Stimulated activated CD4-positive, alpha-beta T cell treated with anti-CD3 and anti-CD28 coated beads, Interleukin-4, amount 100 ng/mL, for 4 hours (primary cell): ENCODE measurements at places on chromosomes 7 and 10.

DNA sequence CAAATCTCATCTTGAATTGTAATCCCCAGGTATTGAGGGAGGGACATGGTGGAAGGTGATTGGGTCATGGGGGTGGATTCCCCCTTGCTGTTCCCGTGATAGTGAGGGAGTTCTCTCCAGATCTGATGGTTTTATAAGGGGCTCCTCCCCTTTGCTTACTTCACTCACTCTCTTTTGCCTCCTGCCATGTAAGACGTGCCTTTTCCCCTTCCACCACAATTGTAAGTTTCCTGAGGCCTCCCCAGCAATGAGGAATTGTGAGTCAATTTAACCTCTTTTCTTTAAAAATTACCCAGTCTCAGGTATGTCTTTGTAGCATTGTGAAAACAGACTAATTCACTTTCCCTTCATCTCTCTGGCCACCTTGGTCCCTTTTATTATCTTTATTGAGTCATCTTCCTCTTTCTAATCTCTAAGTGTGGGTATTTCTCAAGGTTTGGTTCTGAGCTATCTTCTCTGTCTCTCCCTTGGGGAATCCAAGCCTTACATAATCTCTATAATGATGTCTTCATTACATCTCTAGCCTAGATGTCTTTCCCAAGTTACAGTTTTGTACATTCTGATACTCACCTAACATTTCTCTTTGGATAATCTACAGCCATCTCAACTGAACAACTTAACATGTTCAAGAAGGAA, 99.1 kb upstream of the JCAD start:
- DNase-seq = no peak

GRCh38 chr7:45082831-45083331, 5.9 kb downstream of the NACAD start:
- no peak for DNase-seq

GRCh38 chr7:79285756-79286155, 167.7 kb downstream of the MAGI2 start:
- no peak for DNase-seq

GRCh38 chr7:118878336-118878735, 653.8 kb downstream of the ANKRD7 start:
- no peak for DNase-seq

DNA sequence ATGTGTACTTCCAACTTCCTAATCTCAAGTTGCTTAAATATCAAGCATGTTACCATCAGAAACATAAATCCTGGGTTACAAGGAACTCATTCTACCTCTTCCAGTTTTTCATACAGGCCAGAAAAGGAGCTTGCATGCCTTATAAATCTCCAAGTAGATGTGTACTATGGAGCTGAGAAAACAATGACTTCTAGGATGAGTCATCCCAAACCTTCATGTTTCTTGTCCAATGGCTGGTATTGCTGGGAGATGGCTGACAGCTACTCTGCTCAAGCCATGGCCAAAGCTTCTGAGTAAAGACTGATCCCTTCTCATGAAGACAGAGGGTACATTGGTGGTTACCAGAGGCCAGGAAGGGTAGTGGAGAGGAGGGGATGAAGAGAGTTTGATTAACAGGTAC, 8.6 kb downstream of the RAPGEF5 start:
- DNase-seq = no peak

DNA sequence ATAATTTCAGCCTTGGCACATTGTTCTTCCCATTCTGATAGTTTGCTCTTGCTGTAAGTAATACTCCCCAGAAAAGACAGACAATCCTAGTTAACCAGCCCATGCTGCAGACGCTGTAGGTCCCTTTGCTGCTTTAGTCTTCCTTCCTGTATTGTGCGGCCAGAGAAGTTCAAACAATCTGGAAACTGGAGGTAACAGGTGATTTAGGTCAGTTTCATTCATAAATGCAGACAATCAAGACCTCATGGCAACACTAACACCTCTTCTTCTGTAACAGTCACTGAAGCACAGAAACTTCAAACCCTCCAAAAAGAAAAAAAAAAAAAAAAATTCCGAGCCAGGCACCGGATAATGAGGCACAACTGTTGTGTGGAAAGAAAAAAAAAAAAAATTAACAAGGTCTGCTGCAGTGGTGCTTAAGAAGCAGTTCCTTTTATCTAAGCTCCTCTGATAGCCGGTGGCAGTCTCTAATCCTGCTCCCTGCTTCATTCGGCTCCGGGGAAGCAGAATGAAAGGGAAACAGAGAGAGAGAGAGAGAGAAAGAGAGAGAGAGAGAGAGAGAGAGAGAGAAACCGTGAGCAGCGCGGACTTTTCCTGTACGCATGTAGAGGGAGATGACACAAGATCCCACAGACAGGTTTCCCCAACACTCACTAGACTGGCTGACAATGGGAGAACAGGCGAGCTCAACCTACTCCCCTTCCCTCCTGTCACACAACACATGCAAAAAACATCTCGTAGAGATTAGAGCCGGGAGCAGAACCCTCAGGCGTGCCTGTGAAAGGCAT, at the start of gene SEMA3A:
SEMA3A (minus strand) TSS at position 306 of the 788 bp plus-strand sequence; CDS start at position 103, 203 bp downstream.
- DNase-seq = no peak

GRCh38 chr10:61842755-61843497, 58.6 kb upstream of the ARID5B start:
- DNase-seq = no peak

- DNase-seq = no peak
Measured at GRCh38 chr7:156176039-156176438, 363.8 kb upstream of the SHH start.

DNA sequence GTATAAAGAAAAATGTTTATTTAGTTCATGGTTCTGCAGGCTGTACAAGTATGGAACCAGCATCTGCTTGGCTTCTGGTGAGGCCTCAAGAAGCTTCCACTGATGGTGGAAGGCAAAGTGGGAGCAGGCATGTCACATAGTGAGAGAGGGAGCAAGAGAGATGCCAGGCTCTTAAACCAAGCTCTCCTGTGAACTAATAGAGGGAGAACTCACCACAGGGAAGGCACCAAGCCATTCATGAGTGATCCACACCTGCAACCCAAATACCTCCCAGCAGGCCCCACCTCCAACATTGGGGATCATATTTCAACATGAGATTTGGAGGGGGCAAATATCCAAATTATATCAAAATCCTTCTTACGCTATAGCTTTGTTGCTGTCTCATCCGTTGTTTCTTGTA, 113.1 kb downstream of the CPED1 start:
- no peak for DNase-seq

GRCh38 chr7:85587785-85588184, 400.9 kb upstream of the SEMA3D start:
- no peak for DNase-seq

DNA sequence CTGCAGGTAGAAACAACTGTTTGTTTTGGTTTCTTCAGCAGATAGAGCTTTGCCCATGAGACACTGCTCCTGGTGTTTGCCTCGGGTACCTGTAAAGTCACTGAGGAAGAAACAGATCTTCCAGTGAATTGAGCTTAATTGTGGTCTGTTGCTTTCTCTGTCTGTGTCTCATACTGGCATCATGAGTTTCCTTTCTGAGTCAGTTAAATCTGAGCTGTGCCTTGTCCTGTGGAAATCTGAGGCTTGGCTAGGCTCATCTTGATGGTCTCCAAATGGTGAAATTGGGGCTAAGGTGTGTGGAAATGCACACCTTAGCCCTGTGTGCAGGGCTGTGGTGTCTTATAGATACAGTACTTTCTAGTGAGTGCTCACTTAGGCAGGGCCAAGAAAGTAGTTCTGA, 67.4 kb downstream of the GBF1 start:
- DNase-seq = no peak

- DNase-seq = no peak
Measured at GRCh38 chr10:91939653-91940052, 16.1 kb downstream of the BTAF1 start.

DNA sequence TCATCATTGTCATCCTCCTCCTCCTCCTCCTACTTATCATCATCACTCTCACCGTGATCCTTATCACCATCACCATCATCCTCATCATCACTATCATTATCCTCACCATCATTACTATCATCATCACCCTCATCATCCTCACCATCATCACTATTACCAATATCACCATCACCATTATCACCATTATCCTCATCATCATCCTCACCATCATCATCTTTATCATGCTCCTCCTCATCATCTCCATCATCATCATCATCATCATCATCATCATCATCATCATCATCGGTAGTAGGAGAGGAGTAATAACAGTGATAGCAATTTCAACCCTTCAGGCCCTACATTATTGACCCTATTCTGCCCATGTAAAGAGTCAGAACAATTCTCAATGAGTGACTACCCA, 345.9 kb upstream of the ZNF32 start:
- DNase-seq = no peak

- DNase-seq = no peak
Measured at GRCh38 chr10:14477408-14477710, 146.6 kb upstream of the FRMD4A start.

DNA sequence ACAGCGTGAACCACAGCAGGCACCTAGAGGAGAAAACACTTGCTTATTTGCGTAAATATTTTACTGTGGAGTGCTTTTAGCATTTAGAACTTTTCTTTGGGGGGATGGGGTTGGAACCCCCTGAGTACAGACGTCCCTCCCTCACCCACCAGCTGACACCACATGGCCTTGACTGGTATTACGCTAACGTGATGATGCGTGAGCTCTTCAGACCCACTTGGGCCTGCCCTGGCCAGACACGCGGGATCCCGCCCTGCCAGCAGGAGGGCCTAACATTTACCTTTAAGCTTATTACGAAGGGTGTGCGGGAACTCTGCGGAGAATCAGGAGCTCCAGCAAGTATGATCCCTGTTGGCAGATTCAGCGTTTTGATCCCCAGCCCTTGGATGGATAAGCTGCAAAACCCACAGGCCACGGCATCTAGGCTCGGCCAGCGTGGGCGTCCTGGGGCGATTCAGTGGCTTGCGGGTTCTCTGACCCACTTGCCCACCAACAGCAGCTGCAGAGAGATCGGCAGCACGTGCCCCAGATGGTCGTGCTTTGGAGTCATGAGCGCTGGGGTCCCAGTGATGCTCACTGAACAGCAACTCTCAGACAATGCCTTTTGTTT, 545.5 kb upstream of the FOXK1 start:
- DNase-seq = no peak

- no peak for DNase-seq
Measured at GRCh38 chr7:107237451-107237850, 68.6 kb downstream of the HBP1 start.

DNA sequence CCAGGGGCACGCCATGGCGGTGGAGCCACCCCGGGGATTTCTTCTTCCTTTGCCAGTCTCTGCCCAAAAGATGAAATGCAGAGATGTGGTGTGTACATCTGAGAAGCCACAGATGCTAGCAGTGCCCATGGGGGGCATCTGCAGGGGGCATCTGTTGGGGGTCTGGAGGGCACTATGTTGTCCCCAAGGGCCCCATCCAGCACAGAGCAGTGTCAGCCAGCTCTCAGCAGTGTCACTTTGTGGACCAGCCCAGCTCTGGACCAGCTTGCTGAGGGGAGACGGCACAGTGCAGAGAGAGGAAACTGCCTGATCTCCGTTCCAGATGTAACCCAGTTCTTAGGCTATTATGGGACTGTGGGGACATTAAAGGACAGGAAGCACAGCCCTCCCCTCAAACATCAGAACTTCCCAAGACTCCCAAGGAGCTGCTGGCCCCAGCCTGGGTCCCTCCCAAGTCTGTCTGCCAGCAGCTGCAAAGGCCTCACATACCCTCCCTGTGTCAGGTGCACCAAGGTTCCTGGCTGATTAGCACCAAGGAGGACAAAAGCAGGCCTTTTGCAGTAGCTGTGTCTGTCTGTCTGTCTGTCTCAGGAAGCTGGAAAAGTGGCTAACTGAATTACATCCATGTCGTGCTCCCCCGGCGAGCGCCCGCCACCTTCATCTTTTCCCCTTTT, 536.5 kb downstream of the PTPRN2 start:
- DNase-seq = no peak

DNA sequence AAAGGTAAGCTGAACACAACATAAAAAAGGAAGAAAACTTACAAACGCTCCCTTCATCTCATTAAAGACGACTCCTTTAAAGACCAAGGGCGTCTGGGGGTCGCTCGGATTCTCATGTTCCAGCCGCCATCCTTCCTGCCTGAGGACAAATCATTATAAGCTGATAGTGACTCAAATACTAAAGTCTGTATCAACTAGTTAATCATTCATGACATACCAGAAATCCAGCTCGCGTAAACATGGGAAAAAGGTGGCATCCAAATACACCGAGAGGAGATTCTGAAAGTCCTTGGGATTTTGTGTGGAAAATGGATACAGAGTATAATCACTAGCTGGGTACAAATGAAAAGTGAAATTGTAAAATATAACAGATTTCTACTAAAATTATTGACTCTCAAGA, 7.4 kb downstream of the PITRM1 start:
- DNase-seq = no peak

DNA sequence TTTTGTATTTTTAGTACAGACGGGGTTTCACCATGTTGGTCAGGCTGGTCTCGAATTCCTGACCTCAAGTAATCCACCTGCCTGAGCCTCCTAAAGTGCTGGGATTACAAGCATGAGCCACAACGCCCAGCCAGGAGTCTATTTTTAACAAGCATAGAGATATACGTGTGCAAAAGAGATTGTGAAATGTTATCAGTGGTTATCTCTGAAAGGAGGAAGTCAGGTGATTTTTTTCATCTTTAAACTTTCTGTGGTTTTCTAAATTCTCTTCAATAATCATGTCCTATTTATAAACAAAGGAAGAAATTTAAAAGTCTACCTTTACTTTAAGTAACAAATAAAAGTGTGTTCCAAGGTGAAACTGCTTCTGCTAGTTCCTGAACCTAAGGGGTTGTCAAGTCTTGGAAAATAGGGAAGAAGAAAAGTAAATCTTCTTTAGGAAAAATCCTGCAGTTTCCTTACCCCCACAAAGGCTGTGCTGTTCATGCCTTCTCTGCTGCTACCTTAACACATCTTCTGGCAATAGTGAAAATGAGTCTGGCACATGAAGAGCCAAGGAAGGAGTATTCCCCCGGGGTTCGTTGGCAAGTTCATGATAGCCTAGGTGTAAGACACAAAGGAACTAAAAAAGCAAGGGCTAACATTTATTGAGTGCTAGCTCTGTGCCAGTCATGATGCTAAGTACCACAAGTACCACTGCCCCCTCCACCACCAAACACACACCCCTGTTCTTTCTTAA, 51.1 kb downstream of the CYP26A1 start:
- DNase-seq = no peak

DNA sequence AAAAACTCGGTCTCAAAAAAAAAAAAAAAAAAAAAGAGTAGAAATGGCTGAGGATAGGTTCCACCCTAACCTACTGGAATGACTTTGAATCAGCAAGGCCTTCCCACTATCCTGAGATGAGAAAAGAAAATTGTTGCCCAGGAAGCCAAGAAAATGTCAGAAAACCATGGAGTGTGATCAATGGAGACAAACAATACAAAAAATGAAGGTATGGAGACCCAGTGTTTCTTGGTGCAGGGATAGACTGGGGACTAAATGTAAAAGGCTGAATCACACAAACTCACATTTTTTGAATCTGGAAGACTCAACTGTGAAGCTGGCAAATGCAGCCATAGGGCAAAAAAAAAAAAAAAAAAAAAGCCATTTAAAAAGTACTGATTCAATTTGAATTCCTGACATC, 364.3 kb upstream of the ANKRD30A start:
- DNase-seq = no peak
